IMR-90 (cell line): ENCODE measurements at places on chromosomes 5 and 9. TPM values are rescaled to one million over a fixed set of nuclear protein-coding genes. Genes with fewer than 3 reads are reported as not detected.

GRCh38 chr5:103497781-103498180 is 64.8 kb downstream of the NUDT12 start:
- DNase-seq: no peak

DNA sequence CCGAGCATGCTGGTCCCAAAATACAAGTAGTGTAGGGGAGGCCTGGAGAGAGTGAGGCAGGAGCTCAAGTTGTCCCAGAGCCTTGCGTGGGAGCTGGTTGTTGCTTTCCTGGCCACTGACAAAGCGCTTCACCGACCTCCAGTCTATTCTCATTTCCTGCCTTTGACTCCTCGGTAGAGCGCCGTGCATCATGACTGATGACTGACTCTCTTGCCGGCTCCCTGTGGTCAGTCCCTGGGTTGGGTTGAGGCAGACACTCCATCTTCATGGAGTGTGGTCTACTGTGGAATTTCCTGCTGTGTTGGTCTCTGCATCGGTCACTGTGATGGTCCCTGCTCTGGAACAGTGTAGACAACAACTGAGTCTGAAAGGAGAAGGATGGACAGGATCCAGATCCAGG is 175.1 kb upstream of the S1PR3 start:
- peak; percentile 72 for DNase-seq

GRCh38 chr5:10343486-10343885 is 10.0 kb upstream of the MARCHF6 start:
- no peak for DNase-seq

DNA sequence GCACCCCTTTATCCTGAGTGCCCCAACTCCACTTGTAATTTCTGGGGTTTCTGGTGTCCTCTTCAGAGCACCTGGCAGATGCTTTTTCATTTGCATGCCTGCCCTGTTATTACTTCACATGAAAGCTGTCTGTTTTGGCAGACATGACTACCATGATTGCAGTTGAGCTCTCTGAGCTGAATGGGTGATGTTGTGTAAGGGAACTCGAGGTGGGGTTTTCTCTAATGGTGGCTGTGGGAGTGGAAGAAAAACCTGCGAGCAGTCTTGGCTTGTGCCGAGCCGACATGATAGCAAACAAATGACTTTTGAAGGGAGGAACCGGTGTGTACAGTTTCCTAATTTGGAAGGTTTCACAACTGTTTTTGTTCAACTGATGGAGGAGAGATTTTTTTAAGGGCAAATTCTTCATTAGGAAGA is 196.2 kb downstream of the AOPEP start:
- DNase-seq: peak; percentile 64

The SPATA31C1 gene
- total RNA-seq: not detected in 2 replicates

DNA sequence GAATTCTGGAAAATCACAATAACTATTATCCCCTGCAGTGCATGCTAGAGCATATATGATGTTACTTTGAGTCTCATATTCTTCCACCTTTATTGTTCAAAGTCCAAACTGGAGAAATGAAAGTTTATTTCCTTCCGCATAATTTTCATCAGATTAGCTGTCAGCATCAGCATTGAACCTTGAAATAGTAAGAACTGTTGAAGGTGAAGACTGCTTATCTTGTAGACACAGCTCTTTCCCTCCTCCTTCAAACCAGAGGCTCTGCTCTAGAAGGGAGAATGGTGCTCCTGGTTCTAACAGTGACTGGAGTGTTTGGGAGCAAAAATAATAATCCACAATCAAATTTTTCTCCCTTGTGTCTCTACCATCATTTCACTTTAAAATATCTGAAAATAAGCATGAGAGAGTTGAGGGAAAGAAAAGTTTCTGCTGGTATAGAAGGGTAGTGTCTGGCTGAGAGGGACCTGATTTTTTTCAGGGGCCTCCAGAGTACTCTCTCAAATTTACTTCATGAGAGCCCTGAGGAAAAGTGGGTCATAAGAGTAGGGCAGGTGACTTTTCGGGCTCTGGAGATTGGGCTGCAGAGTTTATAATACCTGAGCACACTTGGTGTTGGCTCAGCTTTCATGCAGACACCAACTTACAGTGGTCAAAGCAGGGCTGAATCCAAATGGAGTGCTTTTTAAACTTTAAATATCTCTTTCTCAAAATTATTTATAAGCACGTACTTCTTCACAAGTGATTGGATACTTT is 170.4 kb downstream of the ZDHHC21 start:
- no peak for DNase-seq

DNA sequence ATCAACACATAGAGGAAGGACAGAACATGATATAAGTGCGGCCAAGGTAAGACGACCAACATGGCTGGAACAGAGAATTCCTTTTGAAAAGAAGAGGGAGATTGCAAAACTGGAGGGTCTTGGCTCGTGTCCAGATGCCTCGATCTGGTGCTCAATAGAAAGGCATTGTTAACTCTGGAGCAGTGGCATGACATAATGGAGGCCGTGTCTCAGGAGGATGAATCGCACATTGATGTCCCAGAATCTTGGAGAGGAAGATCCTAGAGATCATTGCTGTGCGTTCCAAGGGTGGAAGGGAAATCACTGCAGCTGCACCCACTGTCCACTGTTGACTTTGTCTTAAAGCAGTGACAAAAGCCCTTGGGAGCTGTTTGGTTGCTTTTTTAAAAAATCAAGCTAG is 30.9 kb downstream of the GRAMD2B start:
- no peak for DNase-seq

The SLC46A2 gene
- not detected in 2 replicates for total RNA-seq

GRCh38 chr9:26266146-26266793 is 588.0 kb upstream of the TUSC1 start:
- DNase-seq: no peak

DNA sequence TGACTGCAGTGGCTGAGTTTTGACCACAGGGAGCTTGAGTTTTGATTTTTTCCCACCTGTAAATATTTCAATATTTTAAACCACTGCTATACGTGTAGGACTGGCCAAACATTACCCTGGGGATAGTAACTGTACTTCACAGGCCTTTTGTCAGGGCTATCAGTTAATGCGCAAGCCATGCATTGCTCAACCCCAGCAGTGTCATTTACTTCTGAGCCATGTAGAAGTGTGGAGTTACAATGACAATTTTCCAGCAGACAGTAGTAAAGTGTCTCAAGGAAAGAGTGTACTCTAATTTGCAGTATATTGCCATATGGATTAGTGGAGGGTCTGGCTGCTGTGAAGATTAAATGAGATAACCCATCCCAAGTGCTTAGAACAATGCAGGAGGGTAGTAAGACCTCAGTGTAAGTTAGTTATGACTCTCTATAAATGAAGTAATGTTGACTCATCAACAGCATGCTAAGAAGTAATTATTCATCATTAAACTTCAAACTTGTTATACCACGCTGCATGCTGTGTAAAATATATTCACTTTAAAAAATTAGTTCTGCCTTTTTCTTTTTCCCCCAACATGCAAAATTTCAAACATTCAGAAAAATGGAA is 489.2 kb downstream of the KDM4C start:
- peak; percentile 11 for DNase-seq

- DNase-seq: no peak
Measured at GRCh38 chr9:99143655-99144054, 38.7 kb downstream of the TGFBR1 start.

The FOXI1 gene
- total RNA-seq: not detected in 2 replicates

DNA sequence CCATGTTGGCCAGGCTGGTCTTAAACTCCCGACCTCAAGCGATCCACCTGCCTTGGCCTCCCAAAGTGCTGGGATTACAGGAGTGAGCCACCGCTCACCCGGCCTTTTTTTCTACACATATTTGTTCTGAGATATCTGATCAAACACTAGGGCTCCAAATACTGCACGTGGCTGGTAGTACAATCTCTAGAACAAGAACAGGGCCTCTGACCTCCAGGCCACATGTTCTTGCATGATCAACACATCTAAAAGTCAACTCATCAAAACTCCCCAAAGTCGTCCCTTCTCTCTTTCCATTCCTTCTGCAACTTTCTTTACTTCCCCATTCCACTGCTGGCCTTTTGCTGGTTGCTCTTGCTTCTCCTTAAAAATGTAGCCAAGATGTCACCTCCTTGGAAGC is 113.3 kb upstream of the LHFPL2 start:
- DNase-seq: no peak

GRCh38 chr9:128921881-128922763 is 1.3 kb downstream of the PHYHD1 start:
- peak; percentile 50 for DNase-seq

GRCh38 chr5:107508097-107508496 is 162.6 kb downstream of the EFNA5 start:
- no peak for DNase-seq

DNA sequence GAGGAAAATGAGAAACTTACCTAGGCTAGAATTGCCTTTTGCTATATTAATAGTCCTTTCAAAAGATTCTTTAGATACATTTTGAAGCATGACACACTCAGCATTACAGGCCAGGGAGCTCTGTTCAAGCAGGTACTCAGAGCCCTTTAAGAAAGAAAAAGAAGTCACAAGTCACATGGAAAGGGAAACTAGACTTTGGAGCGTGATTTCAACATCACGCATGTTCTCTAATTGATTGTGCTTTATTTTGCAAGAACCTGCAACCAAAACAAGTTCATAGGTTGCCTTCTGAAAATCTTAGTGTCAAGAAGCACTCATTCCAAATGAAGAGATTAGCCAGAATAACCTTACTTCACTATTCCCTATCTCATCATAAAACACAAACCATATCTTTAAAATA is 103.8 kb downstream of the MPDZ start:
- no peak for DNase-seq

- peak; percentile 43 for DNase-seq
Measured at GRCh38 chr5:40333459-40334241, 346.1 kb upstream of the PTGER4 start.

GRCh38 chr5:114544561-114544960 is 182.7 kb downstream of the KCNN2 start:
- DNase-seq: no peak

The IQGAP2 gene
- total RNA-seq: 0.28 and 0.36 TPM in 2 replicates

The FOXD4L4 gene
- total RNA-seq: under 0.01 TPM in 1 of 2 replicates, not detected in the other

- peak; percentile 86 for DNase-seq
Measured at GRCh38 chr5:156380848-156381247, 53.9 kb downstream of the SGCD start.

DNA sequence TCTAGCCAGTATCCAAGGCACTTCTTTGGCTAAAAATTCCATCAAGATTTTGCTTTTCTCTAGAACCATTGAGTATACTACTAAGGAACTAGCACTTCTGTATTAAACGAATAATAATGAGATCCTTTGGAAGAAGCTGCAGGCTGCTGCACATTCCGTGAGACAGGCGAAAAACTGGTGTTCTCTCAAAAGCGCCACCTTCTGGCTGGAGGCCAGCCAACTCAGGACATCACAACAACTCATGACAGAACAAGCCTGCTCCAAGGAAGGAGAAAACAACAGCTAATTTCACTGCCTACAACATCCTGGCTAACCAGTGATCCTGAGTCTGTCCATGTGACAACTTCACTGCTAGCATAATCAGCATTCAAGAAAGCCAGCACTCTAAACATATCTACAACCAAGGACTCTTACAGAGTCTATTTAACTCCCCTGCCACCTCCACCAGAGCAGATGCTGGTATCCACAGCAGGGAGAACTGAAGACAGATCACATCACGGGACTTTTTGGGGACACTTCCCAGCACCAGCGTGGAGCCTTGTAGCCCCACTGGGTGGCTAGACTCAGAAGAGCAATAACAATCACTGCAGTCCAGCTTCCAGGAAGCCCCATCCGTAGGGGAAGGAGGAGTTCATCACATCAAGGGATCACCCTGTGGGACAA is 150.5 kb downstream of the YTHDC2 start:
- peak; percentile 16 for DNase-seq

DNA sequence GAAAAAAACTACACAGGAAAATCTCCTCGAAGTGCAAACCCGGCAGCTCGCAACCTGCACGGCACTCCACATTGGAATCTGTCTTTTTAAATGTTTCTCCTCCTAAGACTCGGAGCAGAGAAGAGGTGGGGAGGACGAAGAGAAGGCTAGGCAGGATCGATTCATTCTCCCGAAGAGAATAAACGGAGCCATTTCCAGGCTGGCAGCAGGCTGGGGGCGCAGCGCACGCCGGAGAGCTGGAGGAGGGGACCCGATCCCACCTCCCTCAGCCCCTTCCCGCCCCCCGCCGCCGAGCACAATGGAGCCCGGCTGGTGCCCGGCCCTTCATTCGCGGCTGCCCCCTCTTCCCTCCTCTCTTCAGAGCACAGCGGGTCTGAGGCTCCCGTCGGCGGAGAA is 628 bp downstream of the HOMER1 start:
- peak; percentile 18 for DNase-seq

The LRRC19 gene
- not detected in 2 replicates for total RNA-seq

GRCh38 chr5:153079396-153079795 is 411.1 kb upstream of the GRIA1 start:
- no peak for DNase-seq

DNA sequence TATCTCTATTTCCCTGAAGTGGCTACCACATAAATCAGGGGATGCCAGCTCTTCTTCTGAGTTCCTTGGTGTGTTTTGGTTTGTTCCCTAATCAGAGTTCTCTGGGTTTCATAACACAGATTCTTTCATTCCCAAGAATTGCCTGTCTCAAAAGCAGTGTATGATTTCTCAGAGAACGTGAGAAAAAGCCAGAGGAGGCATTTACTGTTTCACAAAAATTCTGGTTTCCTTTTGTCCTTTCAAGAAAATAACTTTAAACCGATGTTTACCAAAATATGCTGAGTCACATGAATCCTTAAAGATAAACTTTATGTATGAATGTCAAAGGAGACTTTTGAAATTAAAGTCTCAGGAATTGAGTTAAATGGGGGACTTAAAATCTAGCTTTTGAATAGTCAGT is 314.3 kb downstream of the EBF1 start:
- no peak for DNase-seq

The PCDHGA9 gene
- total RNA-seq: 3.9 and 4.5 TPM in 2 replicates

- peak; percentile 92 for DNase-seq
Measured at GRCh38 chr9:20355022-20355421, 267.3 kb downstream of the MLLT3 start.

The LHX6 gene
- under 0.01 TPM in 2 replicates for total RNA-seq

GRCh38 chr5:108321341-108321740 is 60.6 kb downstream of the FBXL17 start:
- no peak for DNase-seq

GRCh38 chr9:27108981-27109541 is at the start of gene TEK:
TEK (plus strand) TSS chr9:27109225; CDS start chr9:27109591, 366 bp downstream.
- DNase-seq: peak; percentile 44

The DOCK8 gene
- total RNA-seq: not detected in 2 replicates

- DNase-seq: no peak
Measured at GRCh38 chr5:71700803-71701202, 18.3 kb upstream of the CARTPT start.

The SLIT3 gene
- total RNA-seq: 0.18 and 0.28 TPM in 2 replicates

DNA sequence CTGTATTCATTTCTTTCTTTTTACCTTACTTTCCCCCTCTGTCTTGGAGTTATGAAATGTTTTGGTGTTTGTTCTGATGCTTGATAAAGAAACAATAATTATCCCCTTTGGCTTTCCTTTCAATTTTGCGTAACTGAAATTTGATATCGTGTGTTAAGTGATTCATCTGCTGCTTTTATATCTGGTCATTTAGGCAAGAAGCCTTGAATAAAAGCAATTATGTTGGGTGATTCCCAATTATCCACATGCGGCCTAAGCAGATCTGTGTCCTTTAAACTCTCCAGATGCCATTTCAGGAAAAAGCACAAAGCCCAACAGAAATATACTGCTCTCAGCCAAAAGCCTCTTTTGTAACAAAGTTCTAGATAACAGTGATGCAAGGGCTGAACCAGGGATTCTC is 92.8 kb downstream of the TAF11L14 start:
- no peak for DNase-seq

The BARHL1 gene
- not detected in 2 replicates for total RNA-seq
